Activated CD4-positive, CD25-positive, alpha-beta regulatory T cell treated with anti-CD3 and anti-CD28 coated beads, Interleukin-2, amount 50 U/mL, for 24 hours (primary cell): ENCODE measurements at places on chromosomes 13 and 19.
A peak's percentile ranks its signal among the peaks of the same experiment; 100 is the strongest.

- ATAC-seq = no peak
Measured at GRCh38 chr13:73129023-73129422, 70.2 kb downstream of the KLF5 start.

DNA sequence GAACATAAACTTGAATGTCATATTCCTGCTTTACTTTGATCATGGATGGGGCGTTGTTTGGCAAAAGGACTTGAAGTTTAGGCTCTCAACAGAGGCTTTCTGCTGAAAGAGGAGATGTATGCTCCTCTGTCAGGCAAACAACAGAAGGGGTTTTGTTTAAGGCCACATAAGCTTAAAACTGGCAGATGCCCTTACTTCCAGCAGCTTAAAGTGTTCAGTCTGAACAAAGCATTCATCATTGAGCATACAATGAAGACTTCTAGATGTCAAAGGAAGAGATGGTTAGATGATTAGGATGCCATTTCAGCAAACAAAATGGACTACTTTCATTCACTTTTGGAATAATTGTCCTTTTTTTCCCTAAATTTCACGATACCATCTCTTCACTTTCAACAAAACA is 484.5 kb downstream of the SLITRK6 start:
- no peak for ATAC-seq

DNA sequence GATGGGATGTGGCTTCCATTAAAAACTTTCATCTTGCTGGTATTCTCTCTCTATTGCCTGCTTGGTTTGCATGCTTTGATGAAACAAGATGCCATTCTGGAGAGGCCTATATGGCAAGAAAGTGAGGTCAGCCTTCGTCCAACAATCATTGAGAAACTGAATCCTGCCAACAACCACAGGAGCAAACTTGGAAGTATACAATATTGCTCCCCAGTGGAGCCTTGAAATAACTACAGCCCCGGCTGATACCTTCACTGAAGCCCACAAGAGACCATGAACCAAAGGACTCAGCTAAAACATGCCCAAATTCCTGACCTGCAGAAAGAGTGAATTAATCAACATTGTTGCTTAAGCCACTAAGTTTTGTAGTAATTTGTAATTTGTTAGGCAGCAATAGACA is 82.5 kb upstream of the FGF14 start:
- no peak for ATAC-seq

DNA sequence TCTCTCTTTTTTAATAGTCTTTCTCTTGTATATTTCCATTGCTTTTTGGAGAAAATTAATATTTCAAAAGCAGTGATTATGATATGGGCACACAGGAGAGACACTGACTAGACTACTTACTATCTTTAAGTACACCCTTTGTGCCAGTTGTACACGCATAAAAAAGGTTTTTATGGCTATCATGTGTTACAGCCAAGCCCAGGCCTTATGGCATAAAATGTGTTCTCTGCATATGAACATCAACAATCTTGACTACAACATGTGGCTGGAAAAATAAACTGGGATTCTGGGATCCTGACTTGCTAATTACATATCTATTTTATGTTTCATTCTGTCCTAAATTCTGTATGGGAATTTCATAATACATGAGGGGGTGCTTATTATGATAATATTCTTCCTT is 1401.8 kb downstream of the SLITRK5 start:
- ATAC-seq = no peak

DNA sequence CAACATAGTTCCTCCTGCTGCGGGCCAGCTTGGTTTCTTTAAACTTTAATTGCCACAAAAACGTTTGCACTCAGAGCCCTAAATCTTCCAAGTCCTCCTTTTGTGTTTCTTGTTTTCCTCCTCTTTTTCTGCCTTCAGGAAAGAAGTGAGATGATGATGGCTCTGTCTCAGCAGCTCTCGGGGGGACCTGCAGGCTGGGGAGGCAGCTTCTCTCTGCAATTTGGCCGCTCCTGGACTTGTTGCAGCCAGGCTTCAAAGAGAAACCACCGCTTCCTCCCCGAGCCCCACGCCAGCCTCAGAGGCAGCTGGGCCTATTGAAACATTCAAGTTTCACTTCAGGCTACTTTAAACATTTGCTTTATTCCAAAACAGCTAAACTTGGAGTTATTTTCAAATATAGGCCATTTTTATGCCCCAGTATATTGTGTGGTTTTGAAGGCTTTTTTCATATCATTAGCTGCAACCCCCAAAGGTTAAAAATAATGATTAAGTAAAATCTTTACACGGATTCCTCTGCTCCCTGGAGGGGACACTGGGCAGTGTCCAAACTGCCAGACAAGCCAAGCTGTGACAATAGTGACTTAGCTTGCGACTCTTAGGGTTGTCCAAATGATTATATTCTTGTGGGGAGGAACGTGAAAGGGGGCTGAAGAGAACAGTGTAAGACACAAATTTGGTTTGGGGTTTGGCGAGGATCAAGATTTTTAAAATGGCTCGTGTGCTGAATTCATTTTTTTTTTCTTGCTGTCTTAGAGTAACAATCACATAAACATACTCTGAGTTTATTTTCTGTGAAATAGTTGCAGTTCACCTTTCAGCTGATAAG is 330.8 kb downstream of the DLEU7 start:
- peak; percentile 55 for ATAC-seq

- ATAC-seq = no peak
Measured at GRCh38 chr13:113302986-113303385, 5.9 kb downstream of the LAMP1 start.

DNA sequence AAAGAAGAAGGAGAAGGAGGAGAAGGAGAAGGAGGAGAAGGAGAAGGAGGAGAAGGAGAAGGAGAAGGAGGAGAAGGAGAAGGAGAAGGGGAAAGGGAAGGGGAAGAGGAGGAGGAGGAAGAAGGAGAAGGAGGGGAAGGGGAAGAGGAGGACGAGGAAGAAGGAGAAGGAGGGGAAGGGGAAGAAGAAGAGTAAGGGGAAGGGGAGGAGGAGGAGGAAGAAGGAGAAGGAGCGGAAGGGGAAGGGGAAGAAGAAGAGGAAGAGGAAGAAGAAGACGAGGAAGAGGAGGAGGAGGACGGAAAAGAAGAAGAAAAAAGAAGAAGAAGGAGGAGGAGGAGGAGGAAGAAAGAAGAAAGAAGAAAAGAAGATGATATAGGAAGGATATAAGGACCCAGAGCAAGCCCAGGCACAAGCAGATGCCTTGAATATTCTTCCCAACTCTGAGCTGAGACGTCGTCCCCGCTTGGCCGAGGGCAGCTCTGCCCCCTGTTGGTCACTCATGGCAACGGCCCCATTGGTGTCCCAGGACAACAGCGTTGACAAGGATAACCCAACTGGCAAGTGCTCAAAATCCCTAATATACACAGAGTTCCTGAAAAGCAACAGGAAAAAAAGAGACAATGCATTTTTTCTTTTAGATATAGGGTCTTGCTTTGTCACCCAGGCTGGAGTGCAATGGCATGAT is 30.6 kb upstream of the IGSF23 start:
- ATAC-seq = no peak
